ENCODE measurements at places on chromosomes 7 and 10. TPM values are rescaled to one million over a fixed set of nuclear protein-coding genes. Genes with fewer than 3 reads are reported as not detected.

The CCDC3 gene
- 14.2 TPM for polyA plus RNA-seq

The LAMB1 gene
- polyA plus RNA-seq = 826 TPM

The SLC39A12 gene
- polyA plus RNA-seq = not detected

The SNX8 gene
- 38.8 TPM for polyA plus RNA-seq

The RARRES2 gene
- polyA plus RNA-seq = 39.1 TPM

The CCT6A gene
- polyA plus RNA-seq = 316 TPM

The GRID2IP gene
- polyA plus RNA-seq = 0.91 TPM

The MMP21 gene
- polyA plus RNA-seq = 0.30 TPM

The TMEM236 gene
- 0.37 TPM for polyA plus RNA-seq

The TRPV5 gene
- polyA plus RNA-seq = 1.5 TPM

The FAM13C gene
- 7.1 TPM for polyA plus RNA-seq

The BTBD16 gene
- 1.4 TPM for polyA plus RNA-seq

The EDRF1 gene
- 58.4 TPM for polyA plus RNA-seq

The AGAP9 gene
- polyA plus RNA-seq = 63.4 TPM

The TSPAN15 gene
- polyA plus RNA-seq = 69.4 TPM

The GNG11 gene
- 38.1 TPM for polyA plus RNA-seq

The CPN1 gene
- polyA plus RNA-seq = 3.0 TPM

The NEUROD6 gene
- polyA plus RNA-seq = not detected

The ARHGEF35 gene
- polyA plus RNA-seq = 24.0 TPM

The FAM24B gene
- polyA plus RNA-seq = 6.6 TPM

The FUOM gene
- polyA plus RNA-seq = 18.1 TPM

The PNLIP gene
- not detected for polyA plus RNA-seq

The RGS10 gene
- 26.9 TPM for polyA plus RNA-seq

The STAMBPL1 gene
- polyA plus RNA-seq = 2.3 TPM
